Astrocyte (in vitro differentiated cells and primary cell): ENCODE measurements at places on chromosomes 16 and 17.
A peak's percentile ranks its signal among the peaks of the same experiment; 100 is the strongest.

GRCh38 chr16:1763521-1764511 is 7.5 kb downstream of the NME3 start:
- DNase-seq, result no peak

DNA sequence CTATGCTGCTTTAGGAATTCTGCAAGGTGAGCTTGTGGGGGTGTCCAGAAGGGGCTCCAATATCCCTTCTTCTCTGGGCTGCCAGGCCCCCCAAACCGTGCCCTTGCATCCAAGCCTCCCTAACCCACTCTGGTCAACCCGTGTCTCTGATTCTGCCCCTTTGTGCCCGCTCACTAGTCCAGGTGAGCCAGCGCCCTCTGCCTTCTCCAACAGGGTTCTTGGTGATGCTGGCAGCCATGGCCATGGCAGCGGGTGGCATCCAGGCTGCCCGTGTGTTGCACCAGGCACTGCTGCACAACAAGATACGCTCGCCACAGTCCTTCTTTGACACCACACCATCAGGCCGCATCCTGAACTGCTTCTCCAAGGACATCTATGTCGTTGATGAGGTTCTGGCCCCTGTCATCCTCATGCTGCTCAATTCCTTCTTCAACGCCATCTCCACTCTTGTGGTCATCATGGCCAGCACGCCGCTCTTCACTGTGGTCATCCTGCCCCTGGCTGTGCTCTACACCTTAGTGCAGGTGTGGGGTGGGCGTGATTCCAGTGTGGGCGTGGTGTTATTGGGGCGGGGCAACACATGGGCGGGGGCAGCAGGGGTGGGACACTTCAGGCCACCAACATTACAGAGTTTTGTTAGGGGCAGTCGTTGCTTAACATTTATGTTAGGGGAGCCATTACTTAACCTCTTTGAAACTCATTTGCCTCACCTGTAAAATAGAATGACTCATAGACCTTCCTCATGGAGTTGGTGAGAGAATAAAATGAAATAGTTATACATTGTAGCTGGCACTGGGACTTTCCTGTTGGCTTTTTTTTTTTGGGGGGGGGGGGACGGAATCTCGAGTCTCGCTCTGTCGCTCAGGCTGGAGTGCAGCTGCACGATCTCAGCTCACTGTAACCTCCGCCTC is 31.4 kb downstream of the ANKRD40 start:
- DNase-seq, result no peak

DNA sequence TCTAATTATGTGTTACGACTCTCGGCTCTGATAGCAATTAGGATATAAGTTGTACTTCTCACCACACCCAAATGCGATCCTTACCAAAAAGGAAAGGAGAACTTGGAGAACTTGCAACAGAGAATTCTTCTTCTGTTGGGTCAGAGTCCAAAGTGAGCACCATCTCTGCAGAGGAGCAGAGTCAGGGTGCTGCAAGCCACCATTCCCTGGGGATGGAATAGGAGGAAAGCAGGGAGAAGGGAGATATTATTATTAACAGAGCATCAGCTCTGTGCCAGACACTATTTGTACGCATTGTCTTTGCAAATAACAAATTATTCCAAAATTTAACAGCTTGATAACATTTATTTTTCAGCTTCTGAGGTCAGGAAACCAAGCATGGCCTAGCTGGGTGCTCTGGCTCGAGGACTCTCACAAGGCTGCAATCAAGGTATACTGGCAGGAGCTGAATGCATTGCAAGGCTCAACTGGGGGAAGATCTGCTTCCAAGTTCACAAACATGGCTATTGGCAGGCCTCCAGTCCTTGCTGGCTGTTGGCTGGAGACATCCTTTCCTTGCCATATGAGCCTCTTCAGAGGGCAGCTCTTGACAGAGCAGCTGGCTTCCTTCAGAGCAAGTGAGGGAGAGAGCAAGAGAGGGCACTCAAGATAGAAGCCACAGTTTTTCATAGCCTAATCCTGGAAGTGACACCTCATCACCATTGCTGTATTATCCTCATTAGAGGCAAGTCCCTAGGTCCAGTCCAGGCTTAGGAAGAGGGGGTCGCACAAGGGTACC is 296.2 kb upstream of the CDH5 start:
- DNase-seq, result peak; percentile 57

- DNase-seq, result no peak
Observed at GRCh38 chr17:6641247-6641863, 495 bp downstream of the TXNDC17 start.

DNA sequence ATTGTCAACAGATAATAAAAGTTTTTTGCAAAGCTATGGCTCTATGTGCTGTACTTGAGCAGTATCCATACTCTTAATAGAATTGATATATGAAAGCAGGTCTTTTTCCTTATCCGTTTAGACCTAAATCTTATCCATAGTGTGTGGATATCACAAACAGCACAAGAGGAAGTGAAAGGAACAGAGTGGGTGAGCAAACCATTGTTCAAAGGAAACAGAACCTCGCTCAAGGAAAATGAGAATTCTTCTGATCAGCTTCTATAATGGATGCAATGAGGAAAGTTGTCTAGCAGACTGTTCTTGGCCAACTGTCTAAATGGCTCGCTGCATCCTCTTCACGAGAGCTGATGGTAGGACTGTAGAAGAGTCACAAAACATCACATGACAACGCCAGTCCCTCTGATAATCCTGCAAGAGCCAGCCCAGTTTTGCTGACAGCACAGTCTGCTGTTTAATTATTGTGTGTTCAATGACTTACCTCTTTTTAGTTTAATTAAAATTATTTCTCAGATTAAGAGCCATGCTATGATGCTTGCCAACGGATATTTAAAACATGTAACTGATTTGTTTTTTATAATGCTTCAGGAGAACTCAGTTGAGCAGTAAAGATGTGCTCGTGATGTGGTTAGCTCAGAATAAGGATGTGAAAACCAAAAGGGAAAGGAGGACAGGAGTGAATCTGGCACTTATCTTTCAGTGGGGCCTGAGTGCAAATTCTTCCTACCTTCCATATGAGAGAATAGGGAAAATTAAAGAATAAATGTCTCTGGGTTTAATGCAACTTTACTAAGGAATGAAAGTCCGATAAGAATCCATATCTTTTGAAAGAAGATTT is 38.5 kb downstream of the WWOX start:
- no peak for DNase-seq

- no peak for DNase-seq
Observed at GRCh38 chr17:9285602-9286427, 264.5 kb downstream of the NTN1 start.

DNA sequence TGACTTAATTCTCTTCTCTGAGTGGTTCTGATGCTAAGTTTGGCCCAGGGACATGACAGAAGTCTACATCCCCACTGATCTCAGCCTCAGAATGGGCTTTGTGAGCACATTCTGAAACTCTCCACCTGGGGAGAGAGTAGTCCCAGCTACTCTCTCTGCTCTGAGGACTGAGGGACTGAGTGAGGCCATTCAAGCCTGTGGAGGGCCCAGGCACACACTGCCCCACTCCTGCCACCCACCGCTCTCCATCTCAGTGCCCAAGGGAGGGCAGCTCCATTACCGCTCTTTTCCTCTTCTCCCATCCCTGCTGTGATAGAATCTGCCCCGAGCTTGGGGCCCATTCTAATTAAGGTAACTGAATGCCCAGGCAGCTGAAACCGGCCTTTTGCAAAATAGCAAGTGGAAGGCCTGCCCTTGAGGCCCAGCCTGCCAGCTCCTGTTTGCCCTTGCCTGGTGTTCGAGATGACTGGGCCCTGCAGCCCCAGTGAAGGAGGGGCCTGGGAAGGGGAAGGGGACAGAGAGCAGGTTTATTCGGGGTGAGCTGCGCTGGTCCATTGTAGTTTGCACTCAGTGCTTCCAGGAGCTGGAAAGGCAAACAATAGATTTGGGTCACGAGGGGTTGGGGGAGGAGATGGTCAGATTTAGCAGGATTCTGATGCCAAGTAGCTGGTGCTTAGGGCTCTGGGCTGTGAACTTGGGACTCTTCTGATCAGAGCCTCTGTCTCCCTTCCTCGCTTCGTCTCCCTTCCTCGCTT is 76.2 kb downstream of the RAB11FIP4 start:
- no peak for DNase-seq

DNA sequence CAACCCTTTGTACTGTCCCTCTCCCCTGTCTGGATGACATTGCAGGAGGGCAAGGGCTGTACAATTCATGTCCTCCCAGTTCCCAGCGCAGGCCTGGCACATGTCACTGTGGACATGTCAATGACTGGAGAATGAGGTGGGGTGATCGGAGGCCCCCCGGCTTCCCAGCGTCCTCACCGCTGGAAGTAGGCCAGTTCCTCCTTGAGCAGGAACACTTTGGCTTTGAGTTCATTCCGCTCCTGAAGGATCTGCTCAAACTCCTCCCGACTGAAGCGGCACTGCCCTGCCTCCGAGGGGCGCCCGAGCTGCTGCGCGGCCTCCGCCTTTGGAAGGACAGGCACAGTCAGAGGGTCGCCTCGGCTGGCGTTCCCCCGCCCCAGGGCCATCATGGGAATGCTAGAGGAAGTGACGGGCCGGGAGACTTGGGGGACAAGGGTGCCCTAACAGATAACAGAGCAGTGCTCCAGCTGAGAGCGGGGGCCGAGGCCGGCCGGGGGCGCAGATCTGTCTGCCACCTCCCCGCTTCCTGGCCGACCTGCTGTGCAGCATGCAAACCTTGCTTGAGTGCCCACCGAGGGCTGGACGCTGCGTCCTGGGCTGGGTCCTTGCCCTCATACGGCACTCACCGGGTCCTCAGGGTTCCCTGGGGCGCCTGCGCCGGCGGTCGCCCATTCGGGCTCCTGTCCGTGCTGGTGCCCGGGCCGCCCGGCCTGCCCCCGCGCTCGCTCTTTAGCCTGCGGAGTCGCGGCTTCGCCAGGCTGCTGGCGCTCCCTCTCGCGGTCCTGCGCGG is 1.3 kb downstream of the RILP start:
- no peak for DNase-seq

GRCh38 chr16:12899529-12900143 is 1.8 kb upstream of the SHISA9 start:
- DNase-seq, result no peak
